ENCODE measurements at places on chromosomes 1 and 21.

GRCh38 chr1:6093071-6093470 lies 47.4 kb downstream of the KCNAB2 start:
- DNase-seq = no peak

DNA sequence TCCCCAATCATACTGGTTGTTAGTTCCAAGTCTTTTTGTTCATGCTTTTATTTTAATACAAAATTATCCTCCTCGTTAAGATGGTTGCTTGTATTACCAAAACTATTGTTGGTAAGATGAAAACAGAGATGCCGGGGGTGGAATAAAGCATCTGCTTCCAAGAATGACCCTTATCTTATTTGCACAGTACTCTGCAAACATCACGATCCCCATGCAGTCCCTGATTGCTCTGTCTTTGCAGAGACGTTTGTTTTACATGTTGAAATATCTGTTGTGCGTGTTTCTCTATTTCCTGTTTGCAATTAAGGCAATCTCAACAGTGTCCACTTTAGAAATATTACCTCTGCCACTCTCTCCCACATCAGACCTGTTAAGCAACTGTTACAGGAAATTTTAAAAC lies 141.3 kb upstream of the NCAM2 start:
- no peak for DNase-seq

- peak; percentile 49 for DNase-seq
Observed at GRCh38 chr1:150562446-150563339, 13.5 kb downstream of the ADAMTSL4 start.

GRCh38 chr1:63575340-63575826 lies 17.8 kb upstream of the PGM1 start:
- no peak for DNase-seq

GRCh38 chr1:158003406-158003800 lies 10.0 kb downstream of the KIRREL1 start:
- DNase-seq = no peak

- no peak for DNase-seq
Observed at GRCh38 chr1:111833334-111833733, 77.6 kb downstream of the DDX20 start.

DNA sequence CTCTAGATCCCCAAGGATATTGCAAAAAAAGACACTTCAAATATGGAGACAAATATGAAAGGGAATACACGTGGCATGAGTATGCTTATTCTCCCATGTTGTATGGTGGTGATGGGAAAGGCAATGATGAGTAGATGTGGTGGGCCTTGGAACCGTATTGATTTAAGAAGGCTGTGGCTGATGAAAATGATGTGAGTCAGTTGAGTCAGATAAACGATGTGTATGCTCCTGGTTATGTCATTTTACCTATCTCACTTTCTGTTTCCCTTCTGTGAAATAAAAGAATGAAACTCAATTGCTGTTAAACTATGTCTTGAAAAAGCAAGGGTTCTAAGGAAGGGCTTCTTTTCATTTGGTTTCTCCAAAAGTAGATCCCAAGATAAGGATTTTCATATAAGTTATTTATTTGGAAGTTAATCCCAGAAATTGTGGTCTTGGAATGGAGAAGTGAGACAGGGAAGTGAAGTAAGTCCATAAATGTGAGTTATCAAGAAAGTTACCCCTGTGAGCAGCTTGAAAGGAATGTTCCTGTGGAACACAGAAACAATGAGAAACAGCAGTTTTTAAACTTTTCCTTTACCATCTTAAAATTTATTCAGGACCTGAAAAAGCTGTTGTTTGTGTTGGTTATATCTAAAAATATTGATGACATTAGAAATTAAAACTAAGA lies 292.0 kb downstream of the DUSP10 start:
- no peak for DNase-seq

DNA sequence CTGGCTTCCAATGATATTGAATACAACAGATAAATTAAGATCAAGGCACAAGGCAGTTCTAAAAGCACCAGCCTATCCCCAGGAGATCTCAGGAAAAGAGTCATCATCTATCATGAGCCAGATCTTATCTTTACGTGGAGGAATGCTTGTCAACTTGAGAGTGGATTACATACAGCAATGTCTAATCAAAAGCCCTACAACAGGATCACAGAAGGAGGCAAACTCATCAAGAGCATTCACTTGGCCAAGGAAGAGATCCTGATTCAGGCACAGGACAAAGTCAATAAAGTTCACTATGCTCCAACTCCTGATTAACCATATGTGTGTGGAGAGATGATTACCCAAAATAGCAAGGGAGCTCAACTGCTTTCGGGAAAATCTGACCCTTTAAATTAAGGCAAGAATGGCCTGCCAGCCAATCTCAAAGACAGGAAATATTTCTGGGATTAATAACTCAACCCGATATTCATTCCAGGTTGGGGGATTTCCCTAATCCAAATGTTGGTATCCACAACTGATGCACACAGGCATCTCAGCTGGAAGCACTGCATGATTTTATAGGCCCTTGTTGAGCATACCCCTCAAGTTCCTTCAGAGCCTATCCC lies 33.7 kb downstream of the TBX15 start:
- DNase-seq = no peak
